Fibroblast of skin of left biceps (primary cell): ENCODE measurements at places on chromosomes 5 and 9.

GRCh38 chr5:12623408-12623807 is 719.2 kb upstream of the CTNND2 start:
- DNase-seq, result no peak

- DNase-seq, result no peak
Observed at GRCh38 chr9:81841333-81841732, 86.9 kb upstream of the SPATA31D4 start.

DNA sequence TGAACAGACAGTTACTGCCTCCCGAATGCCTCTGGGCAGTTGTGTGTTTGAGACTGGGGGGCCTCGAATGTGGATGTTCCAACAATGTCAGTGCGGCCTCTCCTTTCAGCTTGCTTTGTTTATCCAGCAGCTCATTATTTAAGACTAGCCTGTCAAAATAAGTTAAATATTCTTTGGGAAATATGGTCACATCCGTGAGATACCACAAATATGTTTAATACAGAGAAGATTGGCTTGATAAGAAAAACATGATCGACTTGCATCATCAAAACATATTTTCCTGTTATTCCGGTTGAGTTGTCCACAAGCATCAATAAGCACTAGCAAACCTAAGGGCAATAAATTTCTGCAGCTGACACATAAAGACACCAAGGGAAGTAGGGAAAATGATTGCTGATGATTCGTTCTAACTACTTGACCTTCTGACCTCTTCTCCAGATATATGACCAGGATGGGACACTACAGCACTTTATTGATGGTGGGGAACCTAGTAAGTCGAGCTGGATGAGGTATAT is 66.5 kb downstream of the PRDM6 start:
- DNase-seq, result no peak

DNA sequence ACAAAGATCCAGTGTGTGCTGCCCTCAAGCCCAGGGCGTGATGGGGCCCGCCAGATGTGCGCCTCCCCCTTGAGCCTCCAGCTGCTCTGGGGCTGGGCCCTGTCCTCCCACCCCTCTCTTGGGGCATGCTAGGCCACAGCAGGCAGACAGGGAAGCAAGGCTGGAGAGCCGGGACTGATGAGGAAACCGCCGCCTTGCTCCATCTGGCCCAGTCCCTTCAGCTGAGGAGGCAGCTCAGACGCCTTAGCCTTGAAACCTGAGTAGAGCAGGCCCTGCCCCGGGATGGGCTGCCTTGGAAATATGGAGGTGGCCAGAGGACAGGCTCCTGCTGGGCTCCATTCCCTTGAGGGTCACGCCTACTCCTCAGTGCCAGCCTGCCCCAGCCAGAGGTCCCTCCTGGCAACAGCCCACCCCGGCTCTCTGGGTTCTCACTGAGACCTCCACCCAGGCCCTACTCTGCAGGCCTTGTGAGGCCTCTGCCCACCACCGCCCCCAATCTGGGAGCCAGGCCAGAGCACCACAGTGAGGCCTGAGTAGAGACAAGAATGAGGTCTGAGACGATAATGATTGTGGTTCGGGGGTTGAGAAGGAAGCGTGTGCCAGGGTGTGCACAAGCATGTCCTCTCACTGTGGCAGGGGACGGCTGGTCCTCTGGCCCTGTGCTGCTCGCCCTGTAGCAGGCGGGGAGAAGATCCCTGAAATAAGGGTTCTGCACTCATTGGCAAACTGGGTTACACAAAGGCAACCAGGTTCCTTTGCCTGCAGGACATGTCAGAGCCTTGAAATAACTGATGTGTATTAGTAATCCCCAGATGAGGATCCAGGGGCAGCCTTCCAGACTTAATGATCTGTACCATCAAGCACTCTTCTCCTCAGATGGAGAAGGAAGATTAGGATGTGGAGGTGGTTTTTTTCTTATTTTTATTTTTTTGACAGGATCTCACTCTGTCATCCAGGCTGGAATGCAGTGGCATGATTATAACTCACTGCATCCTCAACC is 30.9 kb downstream of the CXXC5 start:
- no peak for DNase-seq

- DNase-seq, result no peak
Observed at GRCh38 chr5:79186021-79186420, 49.9 kb upstream of the JMY start.
